Erythroblast (primary cell): ENCODE measurements at places on chromosomes 12 and 14.

DNA sequence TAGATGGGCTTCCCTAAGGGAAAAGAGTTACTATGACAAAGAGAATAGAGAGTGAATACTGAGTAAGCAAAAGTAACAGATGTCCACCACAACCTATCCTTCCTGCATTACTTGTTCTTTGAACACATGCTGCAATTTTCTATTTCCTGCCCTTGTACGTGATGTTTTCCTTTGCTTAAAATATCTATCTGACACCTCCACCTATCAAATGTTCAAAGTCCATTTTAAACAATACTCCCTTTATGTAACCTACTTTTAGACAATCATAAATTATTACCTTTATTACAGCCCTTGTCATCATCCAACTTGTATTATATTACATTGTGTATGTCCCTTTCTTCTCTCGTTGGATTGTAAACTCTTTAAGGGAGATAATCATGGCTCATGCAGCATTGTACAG lies 147.2 kb upstream of the DYRK2 start:
- DNase-seq, result no peak

- DNase-seq, result no peak
Observed at GRCh38 chr12:132918680-132919079, 31.3 kb upstream of the CHFR start.

DNA sequence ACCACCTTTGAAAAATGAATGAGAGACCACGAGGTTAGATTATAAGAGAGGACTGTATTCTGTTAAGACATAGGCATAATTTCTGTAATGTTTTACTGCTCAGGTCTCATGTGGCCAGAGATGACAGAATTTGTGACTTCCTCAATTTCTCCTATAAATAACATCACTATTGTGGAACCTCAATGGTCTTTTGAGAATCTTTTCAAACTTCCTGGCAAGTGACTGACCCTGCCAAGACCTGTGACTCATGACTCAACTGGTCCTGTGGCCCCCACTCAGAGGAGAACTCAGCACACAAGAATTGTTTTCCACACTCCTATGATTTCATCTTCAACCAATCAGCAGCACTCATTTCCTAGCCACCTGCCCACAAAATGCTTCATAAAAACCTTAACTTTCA lies 508.2 kb upstream of the ATP2B1 start:
- no peak for DNase-seq

DNA sequence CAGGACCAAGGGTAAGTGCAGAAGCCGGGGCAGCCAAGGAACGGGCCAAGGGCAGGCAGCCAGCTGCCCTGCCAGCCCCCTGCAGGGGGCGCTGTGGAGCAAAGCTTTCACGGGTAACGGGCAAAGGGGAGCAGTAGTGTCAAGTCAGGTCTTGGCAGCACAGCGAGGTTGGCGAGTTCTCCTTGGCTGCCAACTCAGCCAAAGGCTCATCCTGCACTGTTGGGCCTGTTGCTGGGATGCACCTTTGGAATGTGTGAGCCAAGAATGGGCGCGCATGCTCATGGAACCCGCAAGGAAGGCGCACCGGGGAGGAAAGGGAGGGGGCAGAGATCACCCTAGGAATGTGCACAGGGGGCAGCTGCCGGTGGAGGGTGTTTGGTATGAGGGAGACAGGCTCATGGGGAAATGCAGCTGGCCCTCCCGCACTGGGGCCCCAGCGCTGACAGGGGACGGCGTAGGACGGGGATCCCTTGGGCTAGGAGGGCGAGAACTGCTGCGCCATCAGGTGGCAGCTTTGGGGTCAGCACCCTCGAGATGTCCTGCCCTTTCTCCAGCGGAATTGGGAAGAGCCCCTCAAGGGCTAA lies 138.0 kb downstream of the ASCL4 start:
- peak; percentile 80 for DNase-seq
